Non-pigmented ciliary epithelial cell (primary cell): ENCODE measurements at places on chromosomes 6 and 20.

DNA sequence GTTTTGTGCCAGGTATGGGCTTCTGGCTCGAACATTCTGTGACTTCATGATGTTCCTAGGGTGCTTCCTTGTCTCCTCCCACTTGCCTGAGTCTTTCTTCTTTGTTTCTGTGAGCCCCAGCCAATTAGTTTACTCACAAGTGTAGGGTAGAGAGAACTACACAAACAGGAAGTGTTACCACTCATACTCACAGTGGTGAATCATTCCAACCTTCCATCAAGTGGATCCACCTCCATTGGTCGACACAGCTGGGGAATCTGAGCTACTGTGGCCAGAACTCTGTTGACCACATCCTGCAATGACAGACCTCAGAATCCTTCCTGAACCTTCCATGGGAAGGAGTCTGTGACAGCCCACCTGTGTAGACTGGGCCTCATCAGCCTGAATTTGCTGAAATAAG lies 76.8 kb downstream of the UNC5CL start:
- peak; percentile 90 for DNase-seq

- no peak for DNase-seq
Observed at GRCh38 chr6:30142665-30143064, 6.7 kb downstream of the TRIM40 start.

DNA sequence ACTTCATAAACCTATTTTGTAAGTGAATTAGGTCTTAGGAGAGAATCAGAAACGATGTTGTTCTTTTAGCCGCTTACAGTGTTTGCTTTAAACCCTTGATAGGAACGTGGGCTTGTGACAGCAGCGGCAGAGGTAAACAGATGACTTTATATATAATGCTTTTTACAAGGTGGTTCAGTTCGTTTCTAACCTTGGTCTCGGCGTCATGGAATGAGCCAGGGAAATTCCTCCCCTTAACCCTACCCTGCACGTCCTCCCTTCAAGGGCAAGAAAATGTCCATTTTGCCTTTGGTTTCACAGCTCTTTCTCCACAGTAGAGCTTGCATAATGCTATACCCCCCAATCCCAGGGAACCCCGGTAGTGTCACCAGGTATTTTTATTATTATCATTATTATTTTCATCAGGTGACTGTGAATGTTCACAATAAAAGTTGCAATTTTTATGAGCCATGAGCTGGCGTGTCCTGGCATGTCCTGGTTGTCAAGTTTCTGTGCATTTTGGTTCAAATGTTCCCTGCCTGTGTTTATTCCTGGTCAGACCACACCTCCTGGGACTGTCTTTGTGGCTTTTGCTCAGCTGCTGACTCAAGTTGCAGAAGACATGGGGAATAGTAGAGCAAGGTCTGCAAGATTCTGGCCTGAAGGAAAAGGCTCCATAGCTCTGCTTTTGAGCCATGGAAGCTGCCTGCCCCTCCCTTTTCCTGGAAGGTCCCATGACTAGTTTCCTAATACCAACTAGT lies 112.8 kb upstream of the BMP2 start:
- no peak for DNase-seq

- no peak for DNase-seq
Observed at GRCh38 chr6:43075670-43076463, at the start of gene PTK7. Gene PTK7 (plus strand): TSS chr6:43076314. CDS start chr6:43076489, 175 bp downstream.

GRCh38 chr6:129609635-129610034 lies 100.3 kb downstream of the ARHGAP18 start:
- no peak for DNase-seq

- DNase-seq = peak; percentile 64
Observed at GRCh38 chr6:158207422-158207788, 39.3 kb downstream of the GTF2H5 start.

DNA sequence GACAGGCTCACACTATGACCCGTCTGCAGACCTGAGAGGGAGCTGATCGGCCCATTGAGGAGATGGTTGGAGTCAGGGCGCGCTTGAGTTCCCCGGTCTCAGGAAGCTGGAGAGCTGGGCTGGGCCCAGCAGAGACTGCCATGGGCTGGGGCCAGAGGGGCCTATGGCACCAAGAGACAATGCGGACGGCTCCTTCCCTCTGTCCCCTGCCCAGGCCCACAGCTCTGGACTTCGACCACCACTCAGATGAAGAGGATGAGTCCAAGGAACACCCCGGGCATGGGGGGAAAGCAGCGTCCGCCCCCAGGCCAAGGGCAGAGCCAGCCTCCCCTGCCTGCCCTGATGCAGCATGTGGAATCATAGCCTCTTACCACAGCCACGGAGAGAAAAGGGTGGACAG lies 40.2 kb upstream of the PHACTR3 start:
- no peak for DNase-seq

GRCh38 chr20:33211817-33212424 lies 5.2 kb upstream of the BPIFA3 start:
- DNase-seq = no peak

DNA sequence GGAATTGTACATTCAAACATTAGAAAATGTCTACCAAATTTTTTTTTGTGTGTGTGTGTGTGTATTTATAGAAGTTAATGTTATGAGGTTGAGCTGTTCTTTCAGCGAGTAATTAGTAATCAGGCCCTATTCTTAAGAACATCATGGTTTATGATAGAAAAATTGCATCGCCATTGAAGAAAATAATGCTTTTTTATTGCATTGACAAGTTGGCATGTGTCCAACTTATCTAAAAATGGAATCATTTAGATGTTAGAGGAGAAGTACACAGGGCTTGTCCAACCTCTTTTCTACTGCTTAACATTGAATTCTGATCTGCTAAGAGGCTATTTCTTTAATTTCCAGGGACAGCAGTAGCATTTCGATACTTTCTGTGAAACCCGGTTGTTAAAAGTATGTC lies 61.6 kb upstream of the ADGRG6 start:
- no peak for DNase-seq

DNA sequence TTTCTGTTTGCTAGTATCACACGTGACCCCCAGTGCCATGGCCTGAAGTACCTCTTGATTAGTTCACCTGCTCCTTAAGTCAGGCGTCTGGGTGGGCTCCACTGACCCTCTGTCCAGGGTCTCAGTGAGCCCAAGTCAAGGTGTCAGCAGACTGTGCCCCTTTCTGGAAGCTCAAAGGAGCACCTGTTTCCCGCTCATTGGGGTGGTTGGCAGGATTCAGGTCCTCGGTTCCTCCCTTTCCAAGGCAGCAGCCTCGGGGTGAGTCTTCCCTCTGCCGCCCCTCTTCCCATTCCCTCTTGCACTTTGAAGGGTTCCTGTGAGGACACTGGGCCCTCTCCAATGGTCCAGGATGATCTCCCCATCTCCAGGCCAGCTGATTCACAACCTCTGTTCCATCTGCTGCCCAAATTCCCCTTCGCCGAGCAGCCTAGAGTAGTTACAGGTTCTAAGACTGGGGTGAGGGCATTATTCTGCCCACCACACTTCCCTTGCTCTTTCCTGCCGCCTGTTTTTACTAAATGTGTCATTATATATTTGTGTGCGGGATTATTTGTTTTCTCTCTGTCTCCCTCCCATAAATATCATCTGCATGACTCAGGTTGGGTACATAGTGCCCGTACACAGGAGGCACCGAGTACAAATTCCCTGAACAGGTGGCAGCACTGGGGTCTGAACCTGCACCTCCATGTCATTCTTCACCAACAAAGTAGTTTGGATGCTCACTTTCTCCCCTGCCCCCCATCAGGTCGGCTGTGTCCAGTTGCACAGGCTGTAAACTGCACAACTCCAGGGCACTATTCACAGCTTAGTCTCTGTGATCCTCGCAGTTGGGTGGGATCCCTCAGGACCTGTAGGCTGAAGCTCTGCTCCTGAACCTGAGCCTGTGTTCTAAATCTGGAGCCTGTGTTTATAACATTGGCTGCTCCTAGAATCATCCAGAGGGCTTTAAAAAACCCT lies 58.5 kb downstream of the RBM38 start:
- DNase-seq = no peak

DNA sequence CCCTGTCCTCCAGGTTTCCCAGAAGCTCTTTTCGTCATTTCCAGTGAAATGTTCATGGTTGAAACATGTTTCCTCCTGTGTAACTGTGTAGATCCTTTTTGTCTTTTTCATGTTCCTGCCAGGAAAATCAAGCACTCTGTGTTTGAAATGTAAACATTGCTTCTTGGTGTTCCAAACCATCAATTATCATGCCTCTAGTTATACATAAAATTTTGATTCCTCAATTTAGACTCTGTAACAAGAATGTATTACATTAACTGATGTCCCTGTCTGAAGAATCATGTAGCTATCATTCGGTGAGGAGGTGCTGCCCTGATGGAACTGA lies 546.3 kb upstream of the CITED2 start:
- no peak for DNase-seq

GRCh38 chr20:8315639-8316573 lies 183.8 kb downstream of the PLCB1 start:
- no peak for DNase-seq

DNA sequence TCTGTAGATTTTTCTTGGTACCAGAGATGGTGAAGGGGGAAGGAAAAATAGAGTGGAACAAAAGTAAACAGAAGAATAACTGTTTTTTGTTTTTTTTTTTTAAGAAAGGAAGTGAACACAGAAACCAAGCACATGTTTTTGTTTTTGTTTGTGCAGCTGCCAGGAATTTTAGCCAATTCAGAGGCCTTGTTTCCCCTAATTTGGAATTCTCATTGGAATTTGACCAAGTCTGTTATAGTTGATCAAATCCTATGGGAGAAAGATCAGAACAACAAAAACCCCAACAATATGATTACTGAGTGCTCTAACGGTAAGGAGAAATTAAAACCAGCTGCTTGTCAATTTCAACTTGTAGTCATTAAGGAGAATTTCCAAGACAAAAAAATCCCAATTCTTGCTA lies 18.2 kb upstream of the IL22RA2 start:
- no peak for DNase-seq

DNA sequence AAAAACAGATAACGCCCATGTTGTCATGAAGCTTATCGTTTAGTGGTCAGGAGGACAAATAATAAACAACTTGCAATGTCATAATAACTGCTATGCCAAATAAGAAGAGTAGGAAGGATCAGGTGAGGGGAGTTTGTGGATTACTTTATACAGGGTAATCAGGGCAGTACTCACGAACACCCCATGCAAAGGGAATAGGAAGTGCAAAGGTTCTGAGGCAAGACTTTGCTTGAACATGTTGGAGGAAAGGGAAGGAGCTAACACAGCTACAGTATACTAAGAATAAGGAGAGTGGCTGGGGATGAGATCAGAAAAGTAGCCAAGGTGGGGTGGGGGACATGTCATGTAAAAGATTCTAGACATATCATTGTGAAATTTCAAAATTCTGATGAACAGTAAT lies 292.0 kb upstream of the RUNX2 start:
- no peak for DNase-seq

- no peak for DNase-seq
Observed at GRCh38 chr6:131129689-131130553, 5.3 kb upstream of the AKAP7 start.

- DNase-seq = no peak
Observed at GRCh38 chr6:31758281-31758680, 4.2 kb upstream of the SAPCD1 start.

- DNase-seq = no peak
Observed at GRCh38 chr20:21323640-21324039, 20.5 kb downstream of the XRN2 start.

DNA sequence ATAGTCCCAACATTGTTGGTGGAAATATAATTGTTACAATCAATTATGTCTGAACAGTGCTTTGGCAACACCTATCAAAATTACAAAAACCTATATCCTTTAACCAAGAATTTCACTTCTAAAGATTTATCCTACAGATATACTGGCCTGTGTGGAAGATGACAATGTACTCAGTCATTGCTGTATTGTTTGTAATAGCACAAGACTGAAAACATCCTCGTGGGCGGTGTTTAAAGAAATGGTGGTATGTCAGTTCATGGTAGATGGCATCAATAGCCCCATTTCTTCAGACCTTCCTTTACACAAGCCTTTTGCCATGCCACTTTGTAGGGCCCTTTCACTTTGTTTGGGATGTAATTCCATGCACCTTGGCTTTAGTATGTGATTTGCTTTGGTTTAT lies 9.8 kb upstream of the TPBG start:
- DNase-seq = no peak

DNA sequence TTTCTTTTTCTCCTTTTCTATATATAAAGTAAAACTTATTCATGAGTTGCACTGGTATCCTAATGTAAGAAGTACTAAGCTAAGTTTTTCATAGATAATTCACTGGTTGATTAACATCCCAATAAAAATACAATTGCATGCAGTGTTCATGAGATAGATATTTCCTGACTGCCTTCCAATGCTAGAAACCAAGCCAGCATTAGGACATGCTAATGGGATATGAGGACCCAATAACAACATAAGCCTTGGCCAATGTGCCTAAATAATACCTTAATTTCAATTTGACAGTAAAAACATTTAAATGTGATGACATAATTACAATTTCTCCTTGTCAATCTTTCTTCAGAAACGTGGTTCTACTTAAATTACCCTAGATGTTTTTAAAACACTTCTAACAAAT lies 152.7 kb downstream of the RNGTT start:
- no peak for DNase-seq

- DNase-seq = no peak
Observed at GRCh38 chr20:53660078-53660909, 66.7 kb upstream of the ZNF217 start.

DNA sequence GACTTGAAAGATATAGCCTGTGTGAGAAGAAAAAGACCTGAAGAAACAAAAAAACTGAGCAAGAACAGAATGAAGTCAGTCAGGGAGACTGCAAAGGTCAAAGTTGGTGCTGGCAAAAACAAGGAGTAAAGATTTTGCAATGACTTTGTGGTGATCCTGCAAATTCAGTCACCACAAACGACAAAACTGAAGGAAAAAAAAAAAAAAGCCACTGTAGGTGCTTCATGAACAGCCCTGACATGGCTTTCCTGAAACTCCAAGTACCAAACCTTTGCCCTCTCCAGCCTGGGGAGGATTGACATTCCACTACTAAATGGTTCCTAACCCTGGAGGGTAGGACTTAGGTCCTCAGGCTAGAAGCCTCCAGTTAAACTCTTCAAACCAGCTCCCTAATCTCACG lies 114.7 kb upstream of the BEND3 start:
- no peak for DNase-seq

- no peak for DNase-seq
Observed at GRCh38 chr6:119296036-119297035, 53.2 kb downstream of the MAN1A1 start.

GRCh38 chr6:144581812-144582537 lies 296.8 kb downstream of the UTRN start:
- DNase-seq = no peak

GRCh38 chr20:54098047-54098446 lies 27.7 kb upstream of the BCAS1 start:
- no peak for DNase-seq

DNA sequence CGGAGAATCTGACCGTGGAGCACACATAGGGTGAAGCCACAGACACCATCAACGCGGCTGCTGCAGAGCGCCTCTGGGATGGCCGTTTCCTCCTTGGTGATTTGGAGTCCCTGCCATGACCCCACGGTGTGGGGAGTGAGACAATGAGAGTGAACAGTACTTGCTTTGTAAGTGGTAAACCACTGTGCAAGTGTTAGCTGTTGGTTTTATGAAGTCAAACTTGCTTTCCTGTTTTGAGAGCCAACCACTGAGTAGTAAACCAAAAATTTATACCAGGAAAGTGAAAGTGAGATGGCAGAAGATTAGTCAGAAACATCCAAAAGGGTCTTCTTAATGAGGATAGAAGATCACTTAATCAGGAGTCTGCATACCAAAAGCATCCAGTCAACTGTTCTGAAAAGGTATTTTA lies 160.7 kb downstream of the FOXC1 start:
- DNase-seq = no peak

GRCh38 chr6:64000818-64001491 lies 365.4 kb downstream of the PHF3 start:
- no peak for DNase-seq

- no peak for DNase-seq
Observed at GRCh38 chr6:28841290-28841689, 82.5 kb downstream of the TRIM27 start.

- DNase-seq = peak; percentile 36
Observed at GRCh38 chr6:43724914-43725642, 37.5 kb upstream of the MRPS18A start.
